ENCODE measurements at places on chromosomes 16 and 17.

DNA sequence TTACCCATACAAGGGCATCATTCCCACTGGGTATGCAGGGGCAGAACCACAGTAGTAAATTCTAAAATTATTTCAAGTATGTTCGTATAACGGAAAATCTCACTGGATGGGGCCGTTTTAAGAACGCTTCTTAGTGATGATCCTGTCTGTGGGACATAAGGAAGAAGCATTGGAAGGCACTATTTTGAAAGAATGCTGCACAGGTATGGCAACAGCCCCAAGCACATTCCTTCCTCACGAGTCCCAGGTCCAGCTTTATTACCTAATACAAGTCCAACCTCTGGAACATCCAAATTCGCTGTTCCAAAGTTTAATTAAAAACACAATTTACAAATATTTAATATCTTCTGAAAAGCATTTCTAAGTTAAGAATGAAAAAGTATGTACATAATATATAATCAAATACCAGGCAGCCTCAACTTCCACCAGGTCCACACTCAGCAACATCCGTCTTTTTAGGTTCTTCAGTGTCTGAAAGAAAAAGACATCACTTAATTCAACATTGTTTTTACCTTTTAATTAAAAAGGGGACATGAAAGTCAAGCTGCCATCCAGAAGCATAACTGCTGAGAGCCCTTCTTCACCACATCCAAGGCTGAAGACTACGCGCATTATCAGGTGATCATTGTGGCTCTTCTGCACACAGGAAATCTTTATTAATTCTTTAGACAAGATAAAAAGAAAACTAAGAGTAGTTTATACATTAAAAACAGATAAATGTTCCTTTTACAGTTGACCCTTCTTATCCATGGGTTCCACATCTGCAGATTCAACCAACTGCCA is 49.8 kb downstream of the BRD7 start:
- no peak for DNase-seq
- H3K36me3 ChIP-seq, result peaks cover 73% of the 10 kb centered on the region
- H3K4me3 ChIP-seq, result no peak overlapping the region
- no peaks in the 10 kb centered on the region for H3K27me3 ChIP-seq
- H3K27ac ChIP-seq, result no peak overlapping the region

GRCh38 chr16:87032554-87032953 is 284.6 kb downstream of the C16orf95 start:
- peaks cover 24% of the 10 kb centered on the region for H3K4me1 ChIP-seq
- H3K27me3 ChIP-seq, result no peaks in the 10 kb centered on the region
- peak overlapping the region; percentile 89 for H3K27ac ChIP-seq
- DNase-seq, result no peak
- H3K4me3 ChIP-seq, result peak overlapping the region; percentile 25
- H3K36me3 ChIP-seq, result no peaks in the 10 kb centered on the region

DNA sequence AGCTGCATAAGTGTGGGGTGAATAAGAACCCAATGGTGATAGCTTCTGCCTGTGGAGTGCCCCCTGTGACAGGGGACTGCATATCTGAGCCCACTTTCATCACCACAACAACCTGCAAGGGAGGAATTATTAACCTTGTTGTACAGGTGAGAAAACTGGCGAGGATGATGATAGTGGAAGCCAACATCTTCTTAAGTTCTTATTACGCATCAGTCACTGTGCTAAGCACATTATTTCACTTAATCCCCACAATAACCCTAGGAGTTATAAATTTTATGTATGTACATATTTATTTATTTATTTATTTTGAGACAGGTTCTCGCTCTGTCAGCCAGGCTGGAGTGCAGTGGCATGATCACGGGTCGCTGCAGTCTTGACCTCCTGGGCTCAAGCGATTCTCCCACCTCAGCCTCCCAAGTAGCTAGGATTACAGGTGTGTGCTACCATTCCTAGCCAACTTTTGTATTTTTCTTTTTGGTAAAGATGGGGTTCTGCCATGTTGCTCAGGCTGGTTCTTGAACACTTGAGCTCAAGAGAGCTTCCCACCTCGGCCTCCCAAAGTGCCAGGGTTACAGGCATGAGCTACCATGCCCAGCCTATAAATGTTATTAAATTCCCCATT is 7.6 kb downstream of the PDILT start:
- no peaks in the 10 kb centered on the region for H3K27me3 ChIP-seq
- H3K4me1 ChIP-seq, result no peaks in the 10 kb centered on the region
- DNase-seq, result no peak
- H3K27ac ChIP-seq, result no peak overlapping the region

DNA sequence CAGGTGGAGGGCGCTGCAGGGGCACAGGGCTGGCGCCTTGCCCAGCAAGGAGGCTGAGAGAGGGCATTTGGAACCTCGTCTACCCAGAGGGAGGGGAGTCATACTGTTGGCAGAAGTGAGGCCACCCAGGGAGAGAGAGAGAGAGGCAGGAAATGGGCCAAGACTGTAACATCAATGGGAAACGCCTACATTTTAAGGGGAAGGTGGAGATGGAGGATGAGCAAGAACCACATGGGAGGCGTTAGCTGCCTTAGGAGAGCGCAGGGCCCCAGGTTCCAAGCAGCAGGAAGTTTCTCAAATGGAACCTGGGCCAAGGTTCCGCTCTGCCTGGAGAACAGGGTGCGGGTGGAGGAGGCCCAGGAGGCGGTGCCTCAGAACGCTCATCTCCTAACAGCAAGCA is 2.7 kb upstream of the WFDC1 start:
- H3K27me3 ChIP-seq, result no peaks in the 10 kb centered on the region
- no peaks in the 10 kb centered on the region for H3K36me3 ChIP-seq
